ENCODE measurements at places on chromosomes 16 and 17.

- DNase-seq: no peak
These were observed 51.2 kb upstream of the TOB1 start for GRCh38 chr17:50917418-50917743.

DNA sequence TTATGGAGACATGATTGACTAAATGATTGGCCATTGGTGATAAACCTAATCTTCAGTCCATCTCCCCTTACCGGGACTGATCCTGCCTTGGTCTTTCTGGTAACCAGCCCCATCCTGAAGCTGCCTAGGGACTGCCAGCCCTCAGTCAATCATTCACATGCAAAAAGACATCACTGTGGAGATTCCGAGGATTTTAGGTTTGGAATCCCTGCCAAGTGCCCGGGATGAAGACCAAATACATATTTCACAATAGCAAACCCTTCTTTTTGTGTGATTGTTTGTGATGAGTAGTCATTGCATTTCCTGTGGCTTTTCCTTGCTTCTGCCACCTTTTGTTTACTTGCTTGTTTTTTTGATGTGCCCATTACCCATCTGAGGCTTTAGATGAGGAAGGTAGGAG is 44.0 kb downstream of the EPN2 start:
- DNase-seq: no peak

DNA sequence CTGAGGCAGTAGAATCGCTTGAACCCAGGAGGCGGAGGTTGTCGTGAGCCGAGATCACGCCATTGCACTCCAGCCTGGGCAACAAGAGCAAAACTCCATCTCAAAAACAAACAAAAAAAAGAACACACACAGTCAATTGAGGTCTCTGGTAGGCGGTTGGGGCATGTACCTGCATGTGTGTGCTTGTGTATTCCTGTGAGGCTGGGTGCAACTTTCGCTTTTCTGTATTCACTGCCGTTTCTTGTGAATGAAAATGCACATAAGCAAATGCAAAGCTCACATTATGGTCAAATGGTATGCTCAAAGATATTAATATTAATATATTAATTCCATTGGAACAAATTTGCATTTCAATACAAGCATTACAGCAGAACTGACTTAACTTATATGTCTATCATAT is 20.9 kb downstream of the HS3ST3A1 start:
- no peak for DNase-seq

DNA sequence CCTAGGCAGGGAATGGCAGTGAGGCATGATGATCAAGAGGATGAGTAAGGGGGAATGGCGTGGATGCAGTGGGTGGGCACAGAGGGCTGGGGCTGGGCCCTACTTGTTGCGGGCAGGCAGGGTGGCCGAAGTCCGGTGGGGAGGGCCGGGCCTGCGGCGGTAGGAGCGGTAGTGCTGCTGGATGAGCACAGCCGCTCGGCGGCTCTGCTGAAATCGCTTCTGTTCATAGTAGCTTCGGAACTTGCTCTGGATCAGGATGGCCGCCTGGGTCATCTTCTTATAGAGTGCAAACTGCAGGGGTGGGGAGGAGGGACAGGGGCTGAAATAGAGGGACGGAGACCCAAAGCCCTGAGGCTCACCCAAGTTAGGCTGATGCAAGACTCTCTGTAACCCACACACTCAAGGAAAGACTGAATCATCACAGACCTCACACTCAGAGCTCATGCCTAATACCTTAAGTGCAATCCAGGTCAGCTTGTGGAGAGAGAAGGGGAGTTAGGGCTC is 1.5 kb upstream of the SPAG7 start:
- no peak for DNase-seq

DNA sequence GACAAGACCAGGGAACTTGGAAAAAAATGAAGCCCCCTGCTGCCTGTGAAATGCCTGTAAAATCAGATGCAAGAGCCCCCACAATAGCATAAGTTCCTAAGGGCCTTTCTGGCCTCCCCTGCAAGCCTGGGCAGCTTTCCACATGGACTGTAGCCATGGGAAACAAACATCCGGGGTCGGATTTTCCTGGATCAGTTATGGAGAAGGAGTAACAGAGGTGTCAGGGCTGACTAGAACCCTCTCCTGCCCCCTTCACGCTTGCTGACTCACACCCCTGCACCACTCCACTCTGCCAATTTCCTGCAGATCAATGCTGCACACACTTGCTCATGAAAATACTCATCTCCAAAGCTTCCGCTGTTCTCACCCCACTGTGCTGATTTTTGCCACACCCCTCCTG is 258.6 kb downstream of the CBLN1 start:
- DNase-seq: no peak

DNA sequence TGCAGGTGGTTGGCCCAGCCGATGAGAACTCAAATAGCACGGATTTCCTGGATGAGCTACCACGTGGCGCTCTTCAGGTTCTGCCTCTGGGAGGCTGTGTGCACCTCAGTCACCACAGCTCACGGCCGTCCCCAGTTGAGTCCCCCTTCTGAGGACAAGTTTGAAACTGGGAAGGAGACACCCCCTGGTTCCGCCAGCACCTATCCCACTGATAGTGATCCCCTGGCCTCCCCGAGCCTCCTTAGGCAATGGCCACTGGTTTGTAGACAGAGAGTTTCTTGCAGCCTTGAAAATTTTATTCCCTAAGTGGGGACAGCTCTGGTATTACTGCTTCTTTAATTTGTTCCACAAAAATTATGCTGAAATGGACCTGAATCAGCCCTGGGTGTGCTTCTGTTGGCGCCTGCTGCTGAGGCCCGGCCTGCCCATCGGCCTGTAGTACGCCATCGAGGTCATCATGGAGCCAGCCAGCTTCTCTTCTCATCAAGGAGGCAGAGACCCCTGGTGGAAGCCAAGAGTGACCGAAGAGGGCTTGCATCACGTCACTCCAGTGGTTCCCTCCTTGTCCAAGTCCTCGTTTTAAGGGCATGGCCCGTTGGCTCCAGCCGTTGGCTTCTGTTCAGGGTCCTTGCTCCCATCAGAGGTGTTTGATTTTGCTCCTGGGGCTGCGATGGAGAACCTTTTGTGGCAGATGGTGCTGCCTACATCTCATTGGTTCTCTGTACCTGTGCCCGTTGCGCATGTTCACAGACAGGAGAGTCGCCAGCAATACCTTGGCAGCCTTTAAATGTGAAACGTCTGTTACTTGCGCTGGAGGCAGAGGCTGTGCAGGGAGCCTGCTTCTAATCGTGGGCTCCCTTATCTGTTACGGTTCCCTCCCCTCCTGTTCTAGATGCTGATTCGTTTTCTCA is 9.3 kb downstream of the SMCR8 start:
- DNase-seq: no peak

DNA sequence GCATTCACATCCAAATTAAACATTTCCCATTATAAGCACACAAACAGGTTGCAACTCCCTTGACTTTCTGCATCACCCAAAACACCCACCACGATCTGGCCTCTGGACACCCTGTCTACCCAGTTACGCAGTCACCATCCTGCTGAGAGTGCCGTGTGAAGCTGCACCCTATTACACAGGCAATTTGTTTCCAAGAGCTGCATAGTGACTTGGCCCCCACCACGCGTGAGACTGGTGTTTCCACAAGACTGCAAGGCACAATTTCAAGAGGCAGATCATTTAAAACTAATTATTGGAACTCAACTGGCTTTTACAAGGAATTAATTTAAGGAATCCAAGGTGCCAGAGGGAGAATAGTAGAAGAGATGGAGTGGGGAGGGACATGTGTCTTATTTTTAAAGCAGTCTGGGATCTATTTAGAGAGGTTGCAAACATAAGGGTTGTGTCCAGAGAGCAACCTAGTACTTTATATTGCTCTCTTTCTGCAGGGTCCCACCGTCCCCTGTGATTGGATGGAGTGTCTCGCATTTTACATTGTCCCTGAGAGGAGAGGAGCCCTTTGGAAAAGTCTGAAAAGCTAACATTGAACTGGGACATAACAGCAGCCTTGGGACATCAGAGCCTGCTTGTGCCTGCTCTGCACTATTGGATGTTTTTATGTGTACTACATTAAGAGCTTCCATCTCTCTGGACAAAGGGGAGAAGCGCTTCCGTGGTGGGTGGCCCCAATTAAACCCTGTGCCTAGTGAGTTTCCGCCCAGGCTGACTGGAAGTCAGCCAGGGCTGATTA is 8.7 kb upstream of the ADAMTS18 start:
- no peak for DNase-seq

GRCh38 chr17:2903193-2903974 is 107.1 kb downstream of the RAP1GAP2 start:
- no peak for DNase-seq

- no peak for DNase-seq
These were observed 62.2 kb downstream of the MPRIP start for GRCh38 chr17:17104494-17104893.

DNA sequence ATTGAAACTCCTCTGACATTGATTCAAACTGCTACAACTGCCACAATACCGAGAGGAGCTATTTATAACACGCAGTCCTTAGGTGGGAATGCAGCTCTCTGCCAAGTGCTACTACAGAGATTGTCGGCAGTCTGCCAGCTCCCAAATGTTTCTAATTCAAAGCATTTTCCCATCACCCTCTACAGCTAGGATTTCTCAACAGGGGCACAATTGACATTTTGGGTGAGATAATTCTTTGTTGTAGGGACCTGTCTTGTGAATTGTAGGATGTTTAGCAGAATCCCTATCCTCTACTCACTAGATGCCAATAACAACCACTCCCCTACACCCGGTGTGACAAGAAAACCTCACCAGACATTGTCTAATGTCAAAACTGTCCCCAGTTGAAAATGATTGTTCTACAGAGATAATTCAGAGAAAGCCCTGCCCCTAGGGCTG is 7.8 kb upstream of the N4BP1 start:
- DNase-seq: no peak

GRCh38 chr16:72876981-72877373 is 171.0 kb downstream of the ZFHX3 start:
- no peak for DNase-seq

- no peak for DNase-seq
These were observed 70.8 kb downstream of the XPO6 start for GRCh38 chr16:28140788-28141618.

- DNase-seq: no peak
These were observed 248.8 kb downstream of the HS3ST3A1 start for GRCh38 chr17:13352747-13353415.

DNA sequence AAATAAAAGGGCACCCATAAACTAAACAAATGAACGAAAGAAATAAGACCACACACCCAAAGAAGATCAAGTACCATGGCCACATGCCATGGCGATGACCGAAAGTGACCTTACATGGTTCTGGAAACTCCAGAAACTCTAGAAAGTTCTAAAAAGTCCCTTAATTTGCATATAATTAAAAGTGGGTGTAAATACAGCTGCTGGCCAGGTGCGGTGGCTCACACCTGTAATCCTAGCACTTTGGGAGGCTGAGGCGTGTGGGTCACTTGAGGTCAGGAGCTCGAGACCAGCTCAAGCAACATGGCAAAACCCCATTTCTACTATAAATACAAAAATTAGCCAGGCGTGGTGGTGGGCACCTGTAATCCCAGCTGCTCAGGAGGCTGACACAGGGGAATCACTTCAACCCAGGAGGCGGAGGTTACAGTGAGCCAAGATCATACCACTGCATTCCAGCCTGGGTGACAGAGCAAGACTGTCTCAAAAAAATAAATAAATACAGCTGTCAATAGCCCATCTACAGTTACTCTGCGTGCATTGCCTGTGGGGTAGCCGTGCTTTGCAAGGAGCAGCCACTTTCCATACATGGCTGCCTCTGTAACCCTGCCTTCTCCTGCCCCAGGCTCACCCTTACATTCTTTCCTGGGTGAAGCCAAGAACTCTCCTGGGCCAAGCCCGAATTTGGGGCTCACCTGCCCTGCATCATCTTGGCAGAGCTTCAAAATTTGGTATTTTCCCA is 7.2 kb upstream of the ZNF778 start:
- no peak for DNase-seq

- DNase-seq: no peak
These were observed 977.2 kb downstream of the CDH11 start for GRCh38 chr16:64144617-64145016.

GRCh38 chr17:48577946-48578615 is at the start of gene HOXB4:
Gene HOXB4, minus strand, starts transcription at chr17:48578350. Its CDS starts 31 bp downstream, at chr17:48578319.
- no peak for DNase-seq

- DNase-seq: peak; percentile 8
These were observed 16.6 kb downstream of the COPS3 start for GRCh38 chr17:17264430-17264829.

GRCh38 chr16:9300252-9300651 is 208.8 kb downstream of the HAPSTR1 start:
- DNase-seq: no peak

GRCh38 chr16:25093208-25094061 is 18.1 kb upstream of the LCMT1 start:
- no peak for DNase-seq

- peak; percentile 41 for DNase-seq
These were observed 47.3 kb downstream of the MIS12 start for GRCh38 chr17:5533486-5534315.

DNA sequence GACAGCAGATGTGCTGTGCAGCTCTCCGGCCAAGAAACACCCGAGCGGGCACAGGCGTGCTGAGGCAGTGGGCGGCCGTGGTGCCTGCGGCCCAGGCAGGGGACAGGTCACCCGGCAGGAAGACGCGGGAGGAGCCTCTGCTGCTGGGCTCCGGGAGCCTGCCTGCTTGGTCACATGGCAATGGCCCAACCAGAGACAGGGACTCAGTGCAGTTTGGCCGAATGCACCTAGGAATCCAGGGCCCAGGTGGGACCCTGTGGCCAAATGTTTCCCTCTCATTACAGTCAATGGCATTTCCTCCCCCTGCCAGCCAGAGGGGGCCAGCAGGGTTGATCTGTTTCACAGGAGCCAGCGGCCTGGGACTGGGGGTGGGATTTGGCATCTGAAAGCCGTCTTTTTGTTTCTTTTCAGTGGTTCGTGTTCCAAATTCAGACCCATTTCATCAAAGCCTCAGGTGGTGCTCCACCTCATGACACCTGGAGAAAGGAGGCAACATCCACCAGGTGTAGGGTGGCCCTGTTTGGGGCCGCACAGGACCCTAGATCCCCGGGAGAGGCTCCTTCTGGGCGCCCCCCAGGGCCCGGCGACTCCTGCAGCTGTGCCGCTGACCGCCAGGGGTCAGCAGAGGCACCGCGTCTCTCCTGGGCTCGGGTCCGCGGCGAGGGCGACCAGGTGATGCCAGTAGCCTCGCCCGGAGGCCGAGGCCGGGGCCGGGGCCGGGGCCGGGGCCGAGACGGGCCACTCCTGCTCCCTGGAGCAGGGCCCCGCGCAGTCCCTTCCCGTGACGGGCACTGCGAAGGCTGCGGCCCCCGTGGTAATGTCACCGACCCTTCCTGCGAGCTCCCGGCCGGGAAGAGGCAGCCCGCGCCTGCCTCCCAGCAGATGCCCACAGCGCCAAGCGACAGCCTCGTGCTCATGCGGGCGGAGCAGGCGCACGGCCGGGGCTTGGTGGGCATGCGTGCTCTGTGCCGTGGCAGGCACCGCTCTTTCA is 118.5 kb downstream of the C16orf78 start:
- peak; percentile 89 for DNase-seq

- no peak for DNase-seq
These were observed 142.3 kb downstream of the RGS9 start for GRCh38 chr17:65279456-65279855.

- DNase-seq: no peak
These were observed 101.1 kb downstream of the USP31 start for GRCh38 chr16:23048164-23048563.
